ENCODE measurements at places on chromosomes 7 and 10.

DNA sequence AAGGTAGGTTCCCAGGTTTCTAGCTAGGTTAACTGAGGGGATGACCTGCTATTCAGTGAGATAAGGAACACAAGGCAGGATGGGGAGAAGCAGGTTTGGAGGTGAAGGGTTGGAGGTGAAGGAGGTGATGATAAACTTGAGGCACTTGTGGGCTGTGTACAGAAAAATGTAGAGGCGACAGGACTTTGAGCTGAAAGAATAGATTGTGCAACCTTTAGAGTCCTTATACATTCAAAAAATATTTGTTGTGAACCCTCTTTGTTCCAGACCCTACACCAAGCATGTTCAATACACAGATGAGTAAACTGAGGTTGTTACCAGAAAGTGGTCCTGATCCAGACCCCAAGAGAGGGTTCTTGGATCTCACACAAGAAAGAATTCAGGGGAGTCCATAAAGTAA, 45.4 kb upstream of the LRGUK start:
- DNase-seq: no peak

GRCh38 chr10:127649642-127650041, 87.3 kb upstream of the FOXI2 start:
- no peak for DNase-seq

DNA sequence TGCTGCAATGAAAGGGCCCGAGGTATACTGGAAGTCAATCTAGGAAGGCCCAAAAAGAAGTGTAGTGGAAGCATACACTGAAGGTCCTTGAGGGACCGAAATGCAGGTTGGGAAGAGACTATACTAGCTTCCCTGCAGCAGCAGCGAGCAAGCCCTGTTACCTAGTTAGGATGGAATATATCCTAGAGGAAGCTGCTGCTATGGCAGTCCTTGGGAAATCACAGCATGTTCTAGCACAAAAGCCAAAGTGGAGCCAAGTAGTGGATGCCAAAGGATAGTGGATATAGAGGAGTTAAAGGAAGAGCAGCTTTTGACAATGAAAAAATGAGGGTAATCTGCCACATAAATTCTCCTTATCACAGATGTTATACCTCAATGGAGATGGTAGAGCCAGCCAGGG, 123.8 kb upstream of the STARD3NL start:
- no peak for DNase-seq

DNA sequence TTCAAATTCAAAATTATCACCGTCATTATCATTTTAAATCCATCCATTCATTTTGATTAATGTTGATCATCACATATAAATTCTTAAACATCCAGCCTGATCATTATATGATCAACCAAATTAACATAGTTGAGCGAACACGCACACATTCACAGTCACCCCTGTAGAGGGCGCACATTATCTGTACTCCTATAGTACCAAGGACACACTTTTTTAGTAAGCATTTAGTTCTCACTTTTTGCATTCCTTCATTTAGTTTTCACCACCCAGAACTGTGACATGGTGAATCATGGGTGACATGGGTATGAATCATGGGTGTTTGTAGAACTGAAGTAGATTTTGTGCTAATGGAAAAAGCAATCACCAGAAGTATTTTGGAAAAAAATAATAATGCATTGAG, 26.0 kb upstream of the ZNF735 start:
- no peak for DNase-seq

DNA sequence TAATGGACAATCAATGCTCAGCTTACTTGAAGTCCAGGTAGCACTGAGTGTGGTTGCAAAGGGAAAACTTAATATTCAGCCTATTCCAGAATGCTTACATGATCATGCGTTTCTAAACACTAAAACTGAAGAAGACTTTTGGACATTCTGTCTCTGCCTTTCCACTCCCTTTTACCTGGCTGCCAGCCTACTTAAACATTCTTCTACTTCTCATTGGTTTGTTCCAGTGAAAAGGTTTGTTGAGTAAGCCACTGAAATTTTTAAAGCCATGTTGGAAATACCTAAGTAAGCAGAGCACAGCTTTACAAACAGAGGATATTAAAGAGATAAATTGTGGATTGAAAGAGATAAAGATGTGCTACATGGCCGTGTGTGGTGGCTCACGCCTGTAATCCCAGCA, 1280.8 kb upstream of the AUTS2 start:
- no peak for DNase-seq

- no peak for DNase-seq
These were observed 56.6 kb downstream of the MPLKIP start for GRCh38 chr7:40077849-40078248.

DNA sequence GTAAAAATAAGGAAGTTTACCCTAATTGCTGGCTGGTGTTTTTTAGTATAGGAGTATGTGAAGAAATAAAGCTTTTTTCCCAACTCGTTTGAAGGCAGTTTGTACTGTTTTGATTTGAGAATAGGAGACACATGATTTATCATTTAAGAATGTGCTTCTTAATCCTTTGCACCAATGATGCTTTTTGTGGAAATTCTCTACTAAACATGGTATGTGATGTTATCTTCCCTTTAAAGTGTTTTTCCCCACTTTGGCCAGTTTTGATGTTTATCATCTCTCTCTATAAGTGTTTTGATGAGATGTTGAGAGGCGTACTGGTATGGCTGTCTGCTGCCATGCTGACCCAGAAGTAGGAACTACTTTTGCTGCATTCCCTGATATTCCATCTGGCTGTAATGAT, 85.1 kb downstream of the SUGCT start:
- no peak for DNase-seq

- no peak for DNase-seq
These were observed 75.5 kb downstream of the HIPK2 start for GRCh38 chr7:139702313-139702731.

- no peak for DNase-seq
These were observed 196.2 kb upstream of the AGK start for GRCh38 chr7:141355032-141355431.

- DNase-seq: no peak
These were observed 576 bp upstream of the CSGALNACT2 start for GRCh38 chr10:43137717-43138020.

- no peak for DNase-seq
These were observed 232.3 kb upstream of the NPY start for GRCh38 chr7:24051651-24052050.

GRCh38 chr7:101164071-101164840, 1.1 kb downstream of the VGF start:
- no peak for DNase-seq

GRCh38 chr7:50164559-50165170, 71.6 kb upstream of the ZPBP start:
- DNase-seq: no peak

GRCh38 chr7:157689269-157690057, 352.7 kb downstream of the DNAJB6 start:
- no peak for DNase-seq

DNA sequence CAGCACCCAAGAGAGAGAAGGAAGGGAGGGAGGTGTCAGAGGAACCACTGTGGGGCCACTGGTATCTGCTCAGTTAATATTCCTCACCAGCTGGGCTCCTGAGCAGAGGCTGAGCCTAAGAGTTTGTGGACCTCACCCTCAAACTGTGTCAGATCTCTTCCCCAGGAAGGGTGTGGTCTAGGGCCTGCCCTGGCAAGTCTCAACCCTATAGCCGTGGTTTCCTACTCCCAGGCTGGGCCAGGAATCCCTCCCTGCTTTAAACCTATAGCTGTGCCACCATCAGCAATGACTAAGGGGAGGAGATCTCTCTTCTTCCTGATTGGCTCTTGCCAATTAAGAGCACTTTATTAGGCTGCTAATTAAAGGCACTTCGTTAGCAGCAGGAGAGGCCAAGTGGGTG, 29.9 kb downstream of the POLL start:
- DNase-seq: no peak

GRCh38 chr10:62640411-62640810, 164.1 kb upstream of the ADO start:
- DNase-seq: no peak

GRCh38 chr10:62473241-62473640, 99.1 kb downstream of the ZNF365 start:
- no peak for DNase-seq

DNA sequence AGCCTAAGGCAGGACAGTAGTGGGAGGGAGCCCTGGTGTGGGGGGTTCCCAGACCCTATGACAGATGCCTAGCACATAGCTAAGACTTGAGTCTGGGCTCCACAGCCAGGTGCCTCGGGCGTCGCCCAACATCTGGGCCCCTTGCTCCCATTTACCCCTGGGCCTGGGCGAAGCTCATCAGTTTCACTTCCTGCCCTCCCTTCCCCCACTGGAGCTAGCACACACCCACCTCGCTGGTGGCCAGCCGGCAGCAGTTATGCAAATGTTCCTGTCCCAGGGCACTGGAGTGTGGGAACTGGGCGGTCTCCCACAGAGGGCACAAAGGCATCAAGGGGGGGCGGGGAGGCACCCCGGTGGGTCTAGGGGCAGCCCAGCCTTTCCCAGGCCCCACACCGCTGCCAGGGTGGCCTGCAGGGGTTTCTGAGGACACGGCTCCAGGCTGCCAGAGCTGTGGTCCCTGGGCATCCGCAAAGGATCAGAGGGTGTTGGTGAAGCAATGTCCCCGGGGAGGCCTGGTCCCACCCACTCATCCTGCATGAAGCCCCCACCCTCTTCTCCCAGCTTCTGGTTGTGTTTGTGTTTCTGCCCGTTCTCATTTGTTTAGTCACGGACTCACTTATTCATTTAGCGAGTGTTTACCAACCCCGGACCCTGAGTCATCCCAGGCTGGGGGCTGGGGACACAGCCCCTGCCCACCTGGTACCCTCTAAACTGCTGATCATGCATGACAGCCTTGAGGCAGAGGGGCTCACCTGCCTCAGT, 20.4 kb downstream of the SH2B2 start:
- DNase-seq: no peak

- DNase-seq: no peak
These were observed 448.2 kb upstream of the AUTS2 start for GRCh38 chr7:69149804-69150782.

DNA sequence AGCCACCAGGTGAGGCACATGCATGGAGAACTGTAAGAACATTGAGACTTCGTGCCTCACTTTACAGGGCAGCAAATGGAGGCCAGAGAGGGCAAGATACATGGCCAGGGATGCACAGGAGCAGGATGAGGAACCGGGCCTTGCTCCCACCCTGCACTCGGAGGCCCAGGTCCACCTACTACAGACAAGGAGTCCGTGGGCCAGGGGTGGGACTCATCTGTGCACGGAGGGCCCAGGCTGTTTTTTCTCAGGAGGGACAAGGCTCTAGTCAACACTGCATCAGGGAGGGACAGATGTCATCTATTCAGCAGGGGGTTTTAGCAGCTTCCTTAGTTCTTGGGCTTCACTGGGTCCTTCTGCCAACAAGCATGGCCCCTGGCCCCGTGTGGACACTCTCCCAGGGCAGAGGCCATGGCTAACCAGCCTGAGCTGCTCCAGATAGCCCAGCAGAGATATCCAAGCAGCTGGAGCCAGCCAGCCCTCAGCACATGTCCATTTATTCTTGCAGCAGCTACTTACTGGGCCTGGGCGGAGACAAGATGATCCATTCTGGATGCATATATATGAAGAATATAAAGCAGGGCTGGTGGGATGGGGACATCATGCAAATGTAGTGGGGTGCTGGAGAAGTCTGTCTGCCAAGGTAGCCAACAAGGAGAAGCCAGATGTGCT, 134.5 kb upstream of the RET start:
- DNase-seq: no peak

- DNase-seq: no peak
These were observed 527.6 kb downstream of the SORCS1 start for GRCh38 chr10:106636766-106637491.

- no peak for DNase-seq
These were observed 223.2 kb downstream of the PRKG1 start for GRCh38 chr10:51297438-51297837.

DNA sequence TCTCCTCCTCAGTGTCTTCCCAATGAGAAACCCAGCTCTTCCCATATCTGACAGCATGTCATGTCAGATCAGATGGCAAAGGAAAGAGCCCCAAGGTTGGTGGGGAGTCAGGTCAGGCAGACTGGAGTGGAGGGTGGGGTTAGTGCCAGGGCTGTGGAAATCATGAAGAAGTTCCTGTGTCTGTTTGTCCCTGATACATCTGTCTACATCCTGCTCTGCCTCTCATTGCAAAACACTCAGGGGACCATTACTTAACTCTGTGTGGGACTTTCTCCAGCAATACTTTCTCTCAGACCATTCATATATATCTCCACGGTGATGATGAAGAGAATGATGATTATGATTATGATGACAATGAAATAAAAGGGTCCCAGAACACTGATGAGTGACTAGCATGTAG, 3.3 kb downstream of the PRRT4 start:
- no peak for DNase-seq

DNA sequence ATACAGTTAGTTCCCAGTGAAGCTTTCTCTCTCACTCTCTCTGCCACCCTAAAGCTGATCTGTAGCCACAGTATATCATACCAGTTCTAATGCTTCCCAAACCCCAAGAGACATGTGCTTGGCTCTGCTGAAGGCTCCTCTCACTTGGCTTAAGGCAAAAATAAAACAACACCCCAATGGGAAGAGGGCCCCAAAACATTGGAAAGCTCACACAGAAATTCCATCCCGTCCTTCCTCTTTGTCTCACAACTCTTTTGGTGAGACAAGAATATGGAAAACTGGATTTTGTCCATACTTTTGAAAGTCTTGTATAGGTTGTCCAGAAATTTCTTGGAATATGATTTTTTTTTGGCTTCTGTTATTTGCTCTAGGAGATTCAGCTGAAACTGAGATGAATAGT, 56.1 kb upstream of the WNT16 start:
- DNase-seq: no peak

GRCh38 chr10:56586461-56586891, 225.4 kb upstream of the ZWINT start:
- DNase-seq: no peak

DNA sequence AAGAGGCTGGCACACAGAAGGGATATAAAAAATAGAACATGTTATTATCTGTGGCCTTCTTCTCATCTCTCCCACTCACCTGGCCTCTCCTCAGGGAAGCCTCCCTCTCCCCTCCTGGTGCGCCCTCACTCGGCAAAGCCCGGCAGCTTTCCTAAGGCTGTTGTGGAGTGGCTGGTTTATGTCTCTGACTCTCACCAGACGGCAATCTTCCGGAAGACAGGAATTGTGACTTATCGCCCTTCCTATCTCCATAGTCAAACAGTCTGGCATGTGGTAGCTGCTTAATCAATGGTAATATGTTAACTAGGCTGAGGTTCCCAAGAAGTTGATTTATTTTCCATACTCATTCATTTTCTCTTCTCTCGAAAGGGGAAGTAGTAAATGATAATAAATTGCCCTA, 78.7 kb downstream of the ATXN7L1 start:
- no peak for DNase-seq

DNA sequence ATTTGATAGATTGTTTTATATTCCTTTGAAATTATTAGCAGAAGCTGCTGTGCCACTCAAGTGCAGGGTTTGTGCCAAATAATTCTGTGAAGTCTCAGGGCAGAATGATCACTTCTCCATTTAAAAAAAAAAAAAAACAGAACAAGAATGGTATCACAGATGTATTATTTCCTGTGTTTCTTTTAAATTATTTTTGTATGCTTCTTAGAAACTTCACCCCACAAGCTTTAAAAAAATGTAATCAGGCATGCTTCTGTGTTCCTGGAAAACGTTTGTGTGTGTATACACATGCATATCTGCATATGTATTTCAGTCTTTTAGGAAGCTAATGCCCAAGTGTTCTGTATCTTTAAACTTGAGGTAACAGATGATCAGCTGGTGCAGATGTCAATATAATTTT, 6.3 kb upstream of the CD36 start:
- no peak for DNase-seq

All from Panc1 (cell line).